Hematopoietic multipotent progenitor cell treated with erythropoietin and hydrocortisone succinate and interleukin-3 and kit ligand, for 4 days (in vitro differentiated cells): ENCODE measurements at places on chromosomes 16 and 17.

DNA sequence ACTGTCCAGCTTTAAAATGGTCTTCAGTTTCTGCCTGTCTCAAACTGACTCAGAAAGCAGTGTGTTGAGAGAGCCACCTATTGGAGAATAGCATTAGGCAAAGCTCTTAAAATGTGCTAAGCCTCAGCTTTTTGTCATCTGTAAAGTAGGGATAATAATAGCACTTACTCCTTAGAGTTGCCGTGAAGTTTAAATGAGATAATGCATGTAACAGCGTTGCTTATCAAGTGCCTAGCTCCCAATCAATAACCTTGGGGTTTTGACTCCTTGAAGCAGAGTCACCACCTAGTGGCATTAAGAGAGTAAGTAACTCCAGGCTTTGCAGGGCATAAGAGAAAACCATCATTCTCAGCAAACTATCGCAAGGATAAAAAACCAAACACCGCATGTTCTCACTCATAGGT is 163.3 kb downstream of the HS3ST2 start:
- peak; percentile 26 for DNase-seq

- no peak for DNase-seq
These were observed 1409.1 kb downstream of the CDH11 start for GRCh38 chr16:63712725-63713124.

GRCh38 chr17:18117533-18117932 is 9.0 kb downstream of the MYO15A start:
- DNase-seq: no peak

- DNase-seq: no peak
These were observed 41.6 kb upstream of the IRX6 start for GRCh38 chr16:55282441-55282840.

GRCh38 chr16:85335584-85336491 is 223.6 kb upstream of the CIBAR2 start:
- peak; percentile 41 for DNase-seq

GRCh38 chr17:47792457-47792856 is 29.1 kb downstream of the OSBPL7 start:
- DNase-seq: no peak

DNA sequence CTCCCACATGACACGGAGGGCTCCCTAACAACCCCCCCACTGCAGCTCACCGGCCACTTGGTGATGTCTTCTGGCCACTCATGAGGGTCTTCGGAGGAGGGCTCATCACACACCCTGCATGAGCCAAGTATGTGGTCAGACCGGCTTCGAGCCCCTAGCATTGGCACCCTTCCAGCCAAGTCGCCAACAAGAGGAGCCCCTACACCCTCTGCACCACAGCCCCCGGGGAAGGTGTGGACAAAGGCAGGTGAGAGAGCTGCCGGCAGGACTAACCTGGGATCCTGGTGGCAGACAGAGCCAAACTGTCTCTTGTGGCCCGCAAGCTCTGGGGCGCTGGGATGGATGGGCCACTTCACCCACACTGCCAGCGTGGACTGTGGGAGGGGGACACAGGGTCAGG is 6.5 kb downstream of the SNRNP25 start:
- no peak for DNase-seq

DNA sequence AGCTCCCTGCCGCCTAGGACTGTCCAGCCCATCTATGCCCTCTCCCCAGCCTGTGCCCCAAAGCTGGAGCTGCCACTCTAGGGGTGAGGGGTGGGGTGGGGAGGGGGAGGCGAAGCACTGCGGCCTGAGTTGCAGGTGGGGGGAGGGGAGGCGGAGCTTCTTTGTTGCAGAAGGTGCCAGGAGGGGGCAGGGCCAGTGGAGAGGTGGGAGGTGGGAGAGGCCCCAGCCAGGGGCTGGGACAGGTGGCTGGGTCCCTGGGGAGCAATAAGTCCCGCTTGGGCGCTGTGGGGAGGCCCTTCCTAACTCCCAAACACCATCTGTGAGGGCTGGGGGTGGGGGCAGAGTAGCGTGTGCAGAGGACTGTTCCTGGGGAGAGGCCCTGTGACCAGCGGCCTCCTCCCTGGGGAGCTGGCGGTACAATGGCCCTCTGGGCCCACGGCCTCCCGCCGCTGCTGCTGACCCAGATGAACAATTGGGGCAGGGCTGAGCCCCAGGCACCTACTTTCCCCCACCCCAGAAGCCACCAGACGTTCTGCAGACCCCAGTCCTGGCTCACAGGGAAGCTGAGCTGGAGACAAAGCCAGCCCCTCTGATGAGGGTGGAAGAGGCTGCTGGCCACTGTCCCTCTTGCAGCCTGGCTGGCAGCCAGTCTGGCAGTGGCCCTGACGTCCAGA is 2.2 kb upstream of the NTN3 start:
- DNase-seq: peak; percentile 48

- DNase-seq: peak; percentile 61
These were observed 21.1 kb upstream of the TMC5 start for GRCh38 chr16:19396555-19397011.

GRCh38 chr17:73098919-73099318 is 6.4 kb upstream of the SLC39A11 start:
- no peak for DNase-seq

- peak; percentile 46 for DNase-seq
These were observed 6.0 kb downstream of the SNN start for GRCh38 chr16:11674001-11674817.

- DNase-seq: peak; percentile 33
These were observed 60.5 kb downstream of the NFAT5 start for GRCh38 chr16:69626256-69626655.

GRCh38 chr17:56886288-56886731 is 27.5 kb downstream of the TRIM25 start:
- no peak for DNase-seq

DNA sequence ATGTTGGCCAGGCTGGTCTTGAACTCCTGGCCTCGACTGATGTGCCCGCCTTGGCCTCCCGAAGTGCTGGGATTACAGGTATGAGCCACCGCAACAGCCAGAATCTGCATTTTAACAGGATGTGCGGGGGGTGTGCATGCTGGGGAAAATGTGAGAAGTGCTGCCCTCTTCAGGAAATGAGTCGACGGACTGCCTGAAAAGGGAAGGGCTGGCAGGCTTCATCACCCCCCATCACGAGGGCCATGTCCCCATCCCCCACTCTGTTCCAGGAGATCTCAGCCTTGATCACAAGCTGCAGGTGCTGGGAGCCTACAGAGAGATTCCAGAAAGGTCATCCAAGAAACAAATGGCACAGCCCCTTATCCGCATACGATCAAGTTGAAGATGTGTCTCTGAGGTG is 195.3 kb upstream of the RPL38 start:
- peak; percentile 65 for DNase-seq

- DNase-seq: no peak
These were observed 639.1 kb downstream of the MAF start for GRCh38 chr16:78961464-78961863.

DNA sequence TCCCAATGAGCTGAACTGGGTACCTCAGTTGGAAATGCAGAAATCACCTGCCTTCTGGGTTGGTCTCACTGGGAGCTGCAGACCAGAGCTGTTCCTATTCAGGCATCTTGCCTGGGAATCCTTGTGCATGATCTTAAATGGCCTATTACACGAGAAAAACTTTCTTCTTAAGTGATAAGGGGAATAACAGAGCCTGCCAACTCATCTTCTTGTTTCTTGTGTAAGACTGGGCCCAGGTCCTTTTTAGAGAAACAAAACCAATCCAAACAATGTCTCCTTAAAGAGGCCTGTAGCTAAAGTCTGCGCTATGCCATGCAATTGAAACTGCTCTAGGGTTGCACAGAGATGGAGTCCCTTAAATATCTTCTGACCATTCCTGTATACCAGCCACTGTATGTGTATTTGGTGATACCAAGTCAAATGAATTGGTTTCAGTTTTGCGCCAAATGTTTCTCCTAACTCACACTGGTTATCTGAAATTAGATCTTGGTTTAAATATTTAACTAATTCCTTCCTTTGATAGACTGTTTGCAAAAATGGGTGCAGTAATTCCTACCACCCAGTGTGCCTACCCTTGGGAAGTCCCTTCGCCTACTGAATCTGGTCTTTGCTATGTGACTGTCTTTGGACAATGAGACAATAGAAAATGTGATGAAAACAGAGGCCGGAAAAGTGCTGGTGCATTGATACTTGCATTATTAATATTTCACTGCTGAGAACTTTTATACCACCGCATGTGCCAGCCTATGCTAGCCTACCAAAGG is 6.5 kb upstream of the CCL23 start:
- DNase-seq: no peak

DNA sequence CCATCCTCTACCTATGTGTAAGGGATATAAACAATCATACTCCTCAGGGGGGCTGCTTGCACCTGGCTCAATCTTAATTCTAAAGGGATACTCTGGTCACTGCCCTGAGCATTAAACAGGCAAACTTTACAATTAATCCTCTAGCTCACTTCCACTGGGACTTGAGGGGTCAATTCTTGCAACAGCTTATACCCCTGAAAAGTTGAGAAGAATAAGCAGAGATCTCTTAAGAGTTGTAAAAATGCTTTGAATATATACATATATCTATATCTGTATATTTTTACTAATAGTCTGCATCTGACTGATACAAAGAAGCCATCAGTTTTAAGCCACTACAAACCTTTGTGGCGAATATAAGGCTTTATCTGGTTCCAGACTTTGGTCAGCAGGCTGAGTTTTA is 19.6 kb downstream of the HEATR6 start:
- DNase-seq: no peak

GRCh38 chr17:69287168-69287567 is 39.8 kb downstream of the ABCA5 start:
- DNase-seq: no peak

- DNase-seq: no peak
These were observed 23.2 kb upstream of the DUSP14 start for GRCh38 chr17:37466471-37466870.

DNA sequence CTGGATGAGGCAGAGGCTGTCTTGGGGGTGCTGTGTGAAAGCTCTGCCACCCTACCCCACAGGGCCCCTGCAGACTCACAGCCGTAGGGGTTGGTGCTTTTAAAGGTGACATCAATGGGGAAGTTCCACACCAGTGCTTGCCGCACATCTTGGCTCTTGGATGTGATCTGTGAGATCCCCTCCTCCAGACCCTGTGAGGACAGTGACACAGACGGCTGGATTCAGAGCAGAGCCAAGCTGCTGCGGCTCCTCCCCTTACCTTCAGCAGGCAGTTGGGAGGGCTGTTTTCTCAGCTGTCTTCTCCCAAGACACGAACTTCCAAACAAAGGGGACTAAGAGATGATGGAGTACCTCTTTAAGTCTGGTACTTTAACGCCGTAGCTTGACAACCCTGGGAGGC is 4.8 kb downstream of the B9D1 start:
- no peak for DNase-seq

DNA sequence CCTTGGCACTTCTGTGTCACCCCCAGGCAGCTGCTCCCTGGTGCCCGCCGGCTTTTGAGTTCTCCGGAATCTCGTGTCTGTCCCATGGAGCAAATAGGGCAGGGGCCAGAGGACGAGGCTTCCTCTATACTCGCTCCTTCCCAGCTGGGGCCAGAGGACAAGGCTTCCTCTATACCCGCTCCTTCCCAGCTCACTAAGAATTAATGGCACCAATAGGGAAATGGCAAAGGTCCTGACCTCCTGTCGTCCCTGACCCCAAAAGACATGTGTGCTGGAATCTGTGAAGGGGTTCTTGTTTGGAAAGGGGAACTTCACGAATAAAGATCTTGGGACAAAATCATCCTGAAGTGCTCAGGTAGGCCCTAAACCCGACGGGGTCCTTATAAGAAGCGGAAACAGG is 7.6 kb downstream of the SGSH start:
- no peak for DNase-seq

GRCh38 chr17:29929533-29930408 is at the start of gene SSH2:
Gene SSH2, minus strand, starts transcription at chr17:29930228. Its CDS starts 228 bp downstream, at chr17:29930000.
- peak; percentile 96 for DNase-seq

- no peak for DNase-seq
These were observed 132.2 kb upstream of the MPHOSPH6 start for GRCh38 chr16:82302042-82302727.

DNA sequence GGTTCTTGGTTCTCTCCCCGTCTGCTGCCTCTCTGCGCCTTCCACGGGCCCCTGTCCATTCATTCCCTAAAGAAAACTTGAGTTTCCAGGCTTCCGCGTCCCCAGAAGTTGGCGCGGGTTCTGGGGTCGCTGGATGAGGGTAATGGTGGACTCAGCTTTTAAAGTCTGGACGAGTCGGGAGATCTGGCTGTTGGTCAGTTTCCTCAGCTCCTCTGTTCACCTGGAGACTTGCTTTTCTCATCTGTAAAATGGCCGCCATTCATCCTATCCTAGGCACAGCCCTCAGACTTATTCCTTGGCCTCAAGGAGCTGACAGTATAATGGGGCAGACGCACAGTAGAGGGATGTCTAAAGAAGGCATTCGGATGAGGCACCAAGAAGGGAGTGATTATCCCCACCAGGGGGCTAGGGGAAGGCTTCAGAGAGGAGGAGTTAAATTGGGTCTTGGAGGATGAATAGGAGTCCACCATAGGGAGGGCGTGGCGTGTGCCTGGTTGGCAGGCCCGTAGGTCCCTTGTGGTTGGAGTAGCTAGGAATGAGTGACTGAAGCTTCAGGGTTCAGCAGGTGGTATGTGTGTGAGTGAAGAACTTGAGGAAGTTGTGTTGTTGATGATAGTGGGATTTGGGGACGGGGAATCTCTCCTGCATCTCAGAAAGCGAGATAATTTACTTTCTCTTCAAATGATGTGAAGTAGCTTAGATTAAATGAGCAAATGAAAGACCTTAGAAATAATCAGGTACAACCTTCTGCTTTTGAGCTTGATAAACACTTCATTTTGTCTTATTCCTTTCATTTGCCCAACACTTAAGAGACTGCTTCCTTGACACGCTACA is 652 bp downstream of the VPS35L start:
- DNase-seq: peak; percentile 89

- DNase-seq: no peak
These were observed 28.5 kb downstream of the VAC14 start for GRCh38 chr16:70772493-70772892.

GRCh38 chr17:17326275-17326875 is 23.2 kb downstream of the NT5M start:
- no peak for DNase-seq

GRCh38 chr17:2594722-2595599 is 1.5 kb downstream of the PAFAH1B1 start:
- DNase-seq: peak; percentile 28

DNA sequence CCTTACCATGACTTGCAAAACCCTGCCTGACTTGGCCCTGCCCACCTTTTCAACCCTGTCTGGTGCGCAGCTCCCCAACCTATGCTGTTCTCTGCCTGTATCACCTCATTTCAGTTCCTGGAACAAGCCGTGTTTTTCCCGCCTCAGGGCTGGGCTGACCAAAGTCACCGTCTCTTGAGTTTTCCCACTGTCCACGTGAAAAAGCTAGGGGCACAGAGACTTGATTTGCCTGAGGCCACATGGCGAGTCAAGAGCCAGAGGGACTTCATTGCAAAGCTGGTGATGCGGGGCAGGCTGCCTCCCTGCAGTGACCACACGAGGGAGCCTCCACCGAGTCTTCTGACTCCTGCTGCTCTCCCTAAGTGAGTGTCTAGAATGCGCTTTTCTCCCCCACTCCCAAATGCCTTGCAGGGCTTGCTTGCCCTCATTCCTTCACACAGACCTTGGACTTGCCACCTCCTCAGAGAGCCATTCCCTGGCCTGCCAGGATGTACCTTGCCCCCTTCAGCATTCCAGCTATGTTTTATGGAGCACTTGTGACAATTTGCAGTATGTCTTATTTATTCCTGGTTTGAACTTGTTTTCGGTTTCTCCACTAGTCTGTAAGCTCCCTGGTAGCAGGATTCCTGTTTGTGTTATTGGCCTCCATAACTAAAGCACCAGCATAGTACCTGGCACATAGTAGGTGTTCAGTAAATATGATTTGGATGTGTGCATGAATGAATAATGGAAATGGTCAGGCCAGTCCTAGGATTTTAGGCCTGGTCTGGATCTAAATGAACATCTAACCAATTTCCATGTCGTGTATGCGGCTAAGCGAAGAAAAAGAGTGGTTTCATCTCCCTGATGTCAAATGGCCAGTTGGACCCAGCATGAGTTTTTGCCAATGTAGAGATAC is 252.3 kb downstream of the SNX29 start:
- DNase-seq: peak; percentile 83
